Stimulated activated CD8-positive, alpha-beta memory T cell treated with anti-CD3 and anti-CD28 coated beads, Interleukin-2, amount 100 ng/mL, for 1 hour (primary cell): ENCODE measurements at places on chromosomes 7 and 10.

DNA sequence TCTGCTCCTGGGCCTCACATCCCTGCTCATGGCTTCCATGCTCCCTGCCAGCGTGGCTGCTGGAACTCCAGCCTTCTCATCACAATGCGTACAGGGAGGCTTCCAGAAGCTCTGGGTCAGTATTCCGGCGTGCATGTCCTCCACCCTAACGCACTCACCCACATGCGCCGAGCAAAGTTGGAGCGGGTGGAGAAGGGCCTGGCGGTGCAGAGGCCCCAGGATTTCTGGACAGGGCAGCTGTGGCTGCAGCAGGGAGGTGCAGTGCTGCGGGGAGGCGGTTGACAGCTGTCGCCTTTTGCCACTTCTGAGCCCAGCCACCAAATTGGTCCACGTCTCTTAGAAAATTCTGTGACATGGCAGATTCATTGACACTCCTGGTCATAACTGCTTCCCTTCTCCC is 33.6 kb upstream of the FAM20C start:
- no peak for DNase-seq

- DNase-seq = peak; percentile 68
Measured at GRCh38 chr7:1065585-1066241, 21.4 kb downstream of the GPR146 start.

DNA sequence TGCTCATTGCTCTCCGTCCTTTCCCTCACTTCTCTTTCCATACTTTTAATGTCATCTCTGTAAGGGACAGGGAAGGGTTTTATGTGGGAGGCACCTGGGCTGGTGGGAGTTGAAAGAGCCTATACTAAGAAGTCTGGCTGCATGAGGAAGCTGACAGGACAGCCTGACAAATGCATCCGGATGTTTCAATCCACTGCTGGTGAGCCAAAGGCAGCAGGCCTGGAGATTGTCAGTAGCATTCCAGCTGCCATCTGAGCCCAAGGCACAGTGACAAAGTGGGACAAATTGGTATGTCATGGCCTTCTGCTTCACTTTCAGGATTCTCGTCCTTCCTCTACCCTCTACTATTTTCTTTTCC is 218.4 kb downstream of the STK31 start:
- no peak for DNase-seq

- DNase-seq = no peak
Measured at GRCh38 chr7:19110776-19111175, 6.7 kb downstream of the TWIST1 start.

DNA sequence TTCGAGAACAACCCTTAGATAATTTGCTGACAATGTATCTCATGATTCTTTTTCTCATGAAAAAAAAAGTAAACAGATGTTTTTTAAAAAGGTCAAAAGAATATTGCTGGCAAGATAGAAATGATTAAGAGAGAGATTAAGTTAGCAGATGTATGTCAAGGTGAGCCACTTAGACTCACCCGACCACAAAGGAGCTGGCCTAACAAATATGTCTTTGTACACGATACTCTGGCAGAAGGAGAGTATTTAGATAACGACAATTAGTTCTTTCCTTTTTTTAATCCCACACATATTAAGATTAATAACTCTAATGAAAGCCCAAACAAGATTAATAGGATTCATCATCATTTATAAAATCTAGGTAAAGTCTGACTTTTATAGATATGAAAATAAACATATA is 156.7 kb downstream of the RAPGEF5 start:
- DNase-seq = no peak

DNA sequence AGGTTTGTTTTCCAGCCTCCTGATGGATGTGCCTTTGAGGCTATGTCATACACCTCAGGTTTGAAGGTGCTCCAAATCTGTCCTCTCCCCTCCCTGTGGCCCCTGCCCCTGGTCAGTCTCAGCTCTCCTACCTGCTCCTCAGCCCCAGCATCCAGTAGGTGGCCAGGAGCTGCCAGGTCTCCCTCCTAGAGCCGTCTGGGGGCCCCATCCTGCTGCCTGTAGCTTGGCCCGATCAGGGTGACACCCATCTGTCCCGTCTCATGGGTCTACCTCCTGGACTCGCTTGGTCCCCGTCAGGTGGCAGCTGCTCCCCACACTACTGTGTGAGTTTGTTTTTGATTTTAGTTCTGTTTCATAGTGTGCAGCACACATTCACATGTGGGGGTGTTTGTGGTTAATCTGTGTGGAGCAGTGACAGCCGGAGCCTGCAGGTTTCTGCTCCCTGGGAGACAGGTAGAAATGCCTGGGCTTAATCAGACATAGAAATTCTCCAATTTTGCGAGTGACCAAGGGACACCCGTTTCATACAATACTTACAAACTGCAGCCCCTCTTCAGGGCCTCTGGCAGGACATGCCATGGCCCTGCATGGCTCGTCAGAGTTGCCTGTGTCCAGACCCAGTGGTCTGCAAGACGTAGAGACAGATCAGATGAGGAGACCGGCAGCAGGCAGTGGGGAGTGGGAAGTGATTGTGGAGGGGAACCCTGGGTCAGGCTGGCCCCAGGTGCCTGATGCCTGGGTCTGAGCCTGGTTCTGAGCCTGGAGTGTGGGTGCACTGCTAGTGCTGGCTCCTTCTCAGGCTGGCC is 17.1 kb downstream of the ADCY1 start:
- DNase-seq = no peak

DNA sequence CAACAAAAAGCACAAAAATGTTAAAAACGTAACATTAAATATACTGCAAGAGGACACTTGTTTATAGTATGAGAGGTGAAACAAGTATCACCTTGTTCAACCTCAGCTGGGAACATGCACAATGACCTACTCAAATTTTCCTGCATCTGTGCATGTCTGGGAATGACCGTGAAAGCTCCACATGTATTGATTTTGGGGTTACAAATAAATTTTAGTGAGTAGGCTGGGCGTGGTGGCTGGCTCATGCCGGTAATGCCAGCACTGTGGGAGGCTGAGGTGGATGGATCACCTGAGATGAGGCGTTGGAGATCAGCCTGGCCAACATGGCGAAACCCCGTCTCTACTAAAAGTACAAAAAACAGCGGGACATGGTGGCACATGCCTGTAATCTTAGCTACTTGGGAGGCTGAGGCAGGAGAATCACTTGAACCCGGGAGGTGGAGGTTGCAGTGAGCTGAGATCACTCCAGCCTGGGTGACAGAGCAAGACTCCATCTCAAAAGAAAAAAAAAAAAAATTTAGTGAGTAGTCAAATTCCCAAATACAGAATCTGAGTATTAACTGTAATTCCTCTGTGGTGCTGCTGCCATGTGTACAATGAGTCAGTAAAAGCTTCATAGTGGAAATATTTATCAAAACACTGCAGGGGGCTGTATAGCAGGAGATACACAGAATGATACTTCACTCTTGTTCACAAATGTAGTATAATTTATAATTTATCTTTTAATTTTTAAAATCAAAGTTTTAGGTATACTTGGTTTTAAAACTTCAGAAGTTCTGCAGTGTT is 41.1 kb downstream of the SUGCT start:
- no peak for DNase-seq

DNA sequence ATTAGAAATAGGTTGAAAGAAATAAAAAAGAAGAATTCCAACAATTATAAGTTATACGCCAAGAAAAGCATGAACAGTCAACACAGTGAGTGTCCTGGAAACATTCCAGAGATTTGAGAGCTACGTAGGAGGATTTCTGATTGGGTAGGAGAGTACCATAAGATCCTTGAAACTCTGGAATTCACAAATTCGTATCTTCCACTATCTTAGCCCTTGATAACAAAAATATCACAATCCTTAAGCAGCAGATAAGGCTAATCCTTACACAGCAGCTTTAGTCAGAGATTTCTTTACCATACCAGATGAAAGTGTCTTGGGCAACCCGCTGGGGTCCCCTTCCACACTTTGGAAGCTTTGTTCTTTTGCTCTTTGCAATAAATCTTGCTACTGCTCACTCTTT is 8.2 kb downstream of the TPK1 start:
- DNase-seq = no peak

DNA sequence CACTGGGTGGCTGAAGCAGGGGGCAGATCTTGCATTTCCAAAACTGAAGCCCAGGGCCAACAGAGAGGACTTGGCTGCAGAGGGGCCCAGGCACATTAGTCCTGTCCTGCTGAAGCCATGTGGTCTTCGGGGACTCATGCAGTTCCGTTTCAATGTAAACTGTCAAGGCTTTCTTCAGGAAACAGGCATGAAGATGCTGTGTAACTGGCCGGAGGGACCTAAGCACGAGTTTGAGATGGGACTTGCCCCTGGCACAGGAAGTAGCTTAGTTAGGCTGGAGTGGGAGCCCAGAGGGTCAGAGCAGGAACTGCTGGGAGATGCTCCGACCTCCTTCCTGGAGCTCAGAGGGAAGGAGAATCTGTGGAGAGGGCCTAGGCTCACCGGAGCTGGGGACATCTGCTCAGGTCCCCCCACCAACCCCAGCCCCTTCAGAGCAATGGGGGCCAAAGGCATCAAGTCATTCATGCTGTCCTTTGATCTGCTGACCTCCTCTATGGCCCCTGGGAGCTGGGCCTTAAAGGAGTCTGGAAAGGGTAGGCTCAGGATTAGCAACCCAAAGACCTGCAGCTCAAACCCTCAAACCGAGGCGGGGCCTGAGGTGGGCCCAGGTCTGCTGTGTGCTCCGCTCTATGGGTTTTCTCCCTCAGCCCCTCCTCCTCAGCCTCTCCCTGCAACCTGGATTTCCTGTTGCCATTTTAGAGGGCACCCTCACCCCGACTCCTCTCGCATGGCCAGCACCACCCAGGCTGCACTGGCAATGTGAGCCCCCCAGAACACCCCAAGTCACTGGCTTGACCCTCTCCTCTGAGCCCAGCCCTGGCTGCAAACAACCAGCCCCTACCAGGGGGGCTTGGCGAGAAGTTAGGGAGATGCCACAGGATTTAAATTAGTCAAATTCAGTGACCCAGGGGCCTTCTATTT is 4.4 kb upstream of the MNX1 start:
- DNase-seq = no peak

DNA sequence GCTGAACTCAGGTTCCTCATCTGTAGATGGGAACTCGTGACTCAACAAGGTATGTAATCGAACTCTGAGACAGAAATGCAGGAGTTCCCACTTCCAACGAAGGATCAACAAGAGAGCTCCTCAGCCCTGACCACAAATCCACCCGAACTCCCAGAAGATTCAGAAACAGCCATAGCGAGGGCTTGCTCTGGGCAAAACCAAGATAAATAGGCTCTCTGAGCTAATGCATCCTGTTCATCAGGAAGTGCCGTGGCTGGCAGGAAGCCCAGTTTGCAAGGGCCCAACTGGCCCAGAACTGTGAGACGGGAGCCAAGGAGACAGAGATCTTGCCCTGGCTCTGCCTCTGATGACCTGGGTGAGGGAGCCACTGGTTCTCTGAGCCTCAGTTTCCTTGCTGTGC is 141.7 kb upstream of the PFKP start:
- no peak for DNase-seq

DNA sequence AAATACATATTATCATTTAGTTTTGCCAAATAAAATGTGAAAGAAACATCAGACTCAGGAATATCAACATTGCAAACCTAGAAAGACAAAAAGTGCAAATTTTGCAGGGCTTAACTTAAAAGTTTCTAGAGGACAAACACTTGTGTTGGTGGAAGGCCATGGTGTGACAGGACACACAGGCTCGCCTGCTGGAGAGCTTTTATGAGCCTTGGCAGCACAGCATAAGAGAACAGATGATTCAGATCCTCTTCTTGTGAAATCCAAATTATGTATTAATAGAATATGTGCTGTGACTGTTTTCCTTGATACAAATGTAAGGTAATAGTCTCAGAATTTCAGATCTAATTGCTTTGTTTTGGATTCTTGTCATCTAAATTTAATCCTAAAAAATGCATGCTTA is 72.9 kb upstream of the ABCB5 start:
- no peak for DNase-seq

GRCh38 chr10:74081192-74081803 is 69.3 kb downstream of the AP3M1 start:
- DNase-seq = no peak

DNA sequence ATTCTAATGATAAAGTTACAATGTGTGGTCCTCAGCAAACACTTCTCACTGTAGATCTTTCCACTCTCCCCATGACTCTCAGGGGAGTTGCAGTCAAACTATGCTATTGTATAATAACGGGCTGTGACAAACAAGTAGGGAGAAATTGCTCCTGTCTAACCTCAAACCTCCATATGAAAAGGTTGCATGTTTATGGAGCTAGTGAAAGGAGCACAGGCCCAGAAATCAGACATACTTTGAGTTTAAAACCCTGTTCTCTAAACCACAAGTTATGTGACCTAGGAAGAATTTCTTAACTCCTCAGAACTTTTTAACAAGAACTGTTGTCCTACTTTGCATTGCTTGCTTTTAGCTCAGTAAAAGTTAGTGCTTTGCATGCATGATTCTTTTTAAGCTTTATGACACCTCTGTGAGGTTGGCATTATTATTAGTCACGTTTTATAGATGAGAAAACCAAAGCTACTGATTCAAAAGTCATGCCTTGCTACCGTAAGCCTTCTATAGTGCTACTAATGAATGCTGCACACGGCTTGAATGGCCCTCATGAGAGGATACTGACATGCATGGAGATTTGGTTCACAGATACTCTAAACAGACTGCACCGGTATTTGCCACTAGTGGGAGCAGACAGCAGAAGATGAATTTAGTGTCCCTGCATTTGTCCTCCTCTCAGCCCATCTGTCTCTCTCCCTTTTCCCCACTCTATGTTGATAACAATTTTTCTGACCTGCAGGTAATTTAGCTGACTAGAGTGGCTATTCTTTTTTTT is 129.5 kb upstream of the PCGF5 start:
- no peak for DNase-seq

DNA sequence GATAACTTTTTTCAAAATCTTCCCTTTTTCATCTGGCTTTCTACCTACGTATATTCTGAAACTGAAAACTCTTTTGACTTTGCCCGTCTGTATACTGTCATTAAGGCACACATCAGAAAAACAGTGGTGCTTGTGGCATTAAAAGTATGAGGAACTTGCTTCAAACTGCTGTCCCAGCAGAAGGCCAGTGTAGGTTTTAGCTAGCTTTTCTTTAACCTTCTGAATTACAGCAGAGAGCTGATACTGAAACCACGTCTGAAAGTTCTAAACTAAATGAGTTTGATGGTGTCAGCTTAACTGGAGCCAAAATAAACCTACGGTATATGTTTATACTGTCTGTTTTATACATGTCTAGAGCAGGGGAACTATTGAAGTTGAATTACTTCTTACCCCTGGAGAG is 283.4 kb downstream of the TFEC start:
- DNase-seq = no peak

DNA sequence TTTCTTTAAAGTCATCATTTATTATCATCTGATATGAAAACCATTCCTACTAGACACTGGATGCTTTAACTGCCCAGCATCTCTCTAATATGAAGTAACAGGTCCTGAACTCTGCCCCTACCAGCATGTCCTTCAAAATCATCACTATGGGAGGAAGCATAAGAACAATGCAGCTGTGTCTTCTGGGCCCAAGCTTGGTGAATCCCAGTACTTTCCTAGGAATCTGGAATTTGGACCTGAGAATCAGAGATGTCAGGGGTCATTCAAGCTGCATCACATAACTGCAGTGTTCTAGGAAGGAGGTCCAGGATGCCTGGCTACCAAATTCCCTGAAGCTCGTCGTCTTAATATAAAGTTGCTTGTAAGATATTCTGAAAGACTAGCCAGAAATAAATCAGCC is 182.7 kb downstream of the AHR start:
- DNase-seq = no peak

- DNase-seq = no peak
Measured at GRCh38 chr7:127874951-127875608, 156.2 kb downstream of the LRRC4 start.

- DNase-seq = no peak
Measured at GRCh38 chr10:93352638-93353383, 129.3 kb downstream of the MYOF start.
